ENCODE measurements at places on chromosomes 7 and 10. TPM values are rescaled to one million over a fixed set of nuclear protein-coding genes. Genes with fewer than 3 reads are reported as not detected.

DNA sequence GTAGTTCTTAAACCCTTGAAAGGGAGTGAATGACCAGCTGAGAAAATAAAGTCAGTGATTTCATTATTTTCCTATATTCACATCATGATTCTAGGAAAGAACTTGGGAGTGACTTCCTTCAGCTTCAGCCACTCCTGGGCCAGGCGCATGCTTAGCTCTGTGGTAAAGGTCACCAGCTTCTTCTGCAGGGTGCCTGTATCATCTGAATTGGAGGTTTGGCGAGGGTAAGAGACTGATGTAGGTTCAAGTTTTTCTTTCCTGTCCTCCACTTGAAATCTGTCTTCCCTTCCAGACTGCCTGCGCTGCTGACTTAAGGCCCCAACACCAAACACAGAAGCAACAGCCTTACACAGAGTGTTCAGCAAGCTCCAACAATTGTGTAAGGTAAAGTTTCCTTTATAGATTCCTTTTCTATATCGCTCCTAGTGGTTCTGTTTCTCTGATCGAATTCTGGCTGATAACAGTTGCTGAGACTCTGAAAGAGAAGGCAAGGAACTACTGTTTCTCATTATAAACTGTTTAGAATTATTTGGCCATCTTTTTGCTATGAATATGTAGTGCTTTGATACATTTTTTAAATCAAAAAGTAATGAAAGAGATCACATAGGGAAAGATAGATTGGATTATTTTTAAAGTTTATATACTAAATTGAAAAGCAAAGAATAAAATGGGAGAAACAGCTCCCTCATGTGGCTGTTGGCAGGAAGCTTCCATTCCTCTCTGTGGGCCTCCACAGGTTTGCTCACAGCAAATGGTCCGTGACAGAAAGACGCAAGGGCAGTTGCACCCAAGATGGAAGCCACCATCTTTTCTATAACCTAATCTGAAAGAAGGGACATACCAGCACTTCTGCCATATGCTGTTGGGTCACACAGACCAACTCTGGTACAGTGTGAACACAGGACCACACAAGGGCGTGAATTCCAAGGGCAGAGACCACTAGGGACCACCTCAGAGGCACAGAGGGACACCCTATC, 14.0 kb downstream of the GATAD1 start:
- no peak for DNase-seq

DNA sequence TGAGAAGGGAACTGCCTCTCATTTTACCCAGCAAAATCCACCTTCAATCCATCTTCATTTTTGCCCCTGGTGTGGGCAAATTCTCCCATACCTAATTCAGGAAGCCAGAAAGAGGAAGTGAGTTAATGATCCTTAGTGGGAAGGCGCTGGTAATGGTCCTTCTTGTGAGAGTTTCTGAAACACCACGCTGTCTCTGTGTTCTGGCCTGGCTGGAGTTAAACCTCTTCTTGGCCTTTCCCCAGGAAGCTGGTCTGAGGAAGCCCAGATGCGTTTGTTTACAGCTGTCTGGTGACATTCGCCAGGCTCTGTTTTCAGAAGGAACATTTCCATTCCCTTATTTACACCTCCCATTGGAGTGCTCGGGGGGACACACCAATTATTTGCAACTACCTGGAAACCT, 24.3 kb downstream of the HTRA1 start:
- peak; percentile 51 for DNase-seq

- DNase-seq: no peak
These were observed 412.2 kb upstream of the ZMIZ1 start for GRCh38 chr10:78656417-78657162.

- DNase-seq: no peak
These were observed 62.6 kb downstream of the CCDC6 start for GRCh38 chr10:59843748-59844147.

The CCL24 gene
- total RNA-seq: not detected

The PARD3 gene
- total RNA-seq: 51.4 TPM

Data from heart left ventricle (tissue), 16 donors.